Retina (tissue), 1 donor: ENCODE measurements at places on chromosomes 7 and 10.
A peak's percentile ranks its signal among the peaks of the same experiment; 100 is the strongest.

DNA sequence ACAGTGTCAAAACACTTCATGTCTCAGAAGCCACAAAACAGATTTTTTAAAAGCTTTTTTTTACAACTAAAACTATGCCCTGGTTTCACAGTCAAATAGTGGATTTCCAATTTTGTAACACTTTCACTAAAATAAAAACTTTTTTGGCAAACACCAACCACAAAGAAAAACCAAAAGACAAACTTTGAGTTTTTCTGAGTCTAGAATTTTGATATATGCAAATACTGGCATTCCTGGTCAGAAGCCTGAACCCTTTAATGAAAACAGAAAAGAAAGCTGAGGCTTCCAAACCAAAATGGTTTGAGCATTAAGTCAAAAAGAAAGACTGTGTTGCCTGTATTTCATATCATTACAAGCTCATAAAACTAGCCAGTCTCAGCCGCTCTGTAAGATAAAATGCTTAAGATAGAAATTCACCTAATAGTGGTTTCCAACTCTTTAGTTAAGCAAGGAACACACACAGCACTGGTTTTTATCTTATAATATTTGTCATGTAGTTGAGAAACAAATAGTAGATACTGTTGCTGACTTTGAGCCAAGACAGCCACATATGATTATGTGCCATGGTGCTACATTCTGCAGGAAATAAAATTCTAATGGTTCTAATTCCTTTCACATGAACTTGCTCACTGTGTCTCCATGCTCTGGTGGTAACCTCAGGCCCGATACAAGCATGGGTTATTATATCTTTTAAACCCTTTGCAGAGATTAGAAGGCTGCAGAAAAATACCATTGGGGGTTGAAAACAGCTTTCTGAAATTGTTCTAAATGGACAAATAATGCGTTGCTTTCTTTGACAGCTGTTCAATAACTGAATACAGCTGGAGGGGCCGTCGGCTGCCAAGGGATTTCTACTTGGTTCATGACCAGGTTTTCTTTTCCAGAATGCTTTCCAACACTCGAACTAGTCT, 49.4 kb downstream of the FAM171A1 start:
- no peak for DNase-seq

- DNase-seq = peak; percentile 77
Observed at GRCh38 chr10:100009793-100010676, at the start of gene DNMBP. Gene DNMBP, minus strand, starts transcription at chr10:100009947. Its CDS starts 37,823 bp downstream, at chr10:99972124.

DNA sequence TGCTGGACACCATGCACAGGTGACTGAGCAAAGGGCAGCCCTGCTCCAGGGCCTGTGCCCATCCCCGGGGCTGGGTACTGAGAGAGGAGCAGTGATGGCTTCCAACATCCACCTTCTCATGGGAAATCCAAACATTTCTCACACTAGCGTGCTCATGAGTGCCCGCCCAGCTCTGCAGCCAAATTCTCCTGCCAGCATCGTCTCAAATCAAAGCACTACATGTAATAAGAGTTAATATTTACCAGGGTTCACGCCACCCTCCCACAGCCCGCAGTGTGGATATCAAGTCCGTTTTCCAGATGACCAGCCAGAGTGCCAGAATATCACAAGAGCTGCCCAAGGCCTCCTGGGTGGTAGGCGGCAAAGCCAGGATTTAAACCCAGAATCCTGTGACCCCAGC, 12.1 kb downstream of the IL15RA start:
- DNase-seq = no peak

DNA sequence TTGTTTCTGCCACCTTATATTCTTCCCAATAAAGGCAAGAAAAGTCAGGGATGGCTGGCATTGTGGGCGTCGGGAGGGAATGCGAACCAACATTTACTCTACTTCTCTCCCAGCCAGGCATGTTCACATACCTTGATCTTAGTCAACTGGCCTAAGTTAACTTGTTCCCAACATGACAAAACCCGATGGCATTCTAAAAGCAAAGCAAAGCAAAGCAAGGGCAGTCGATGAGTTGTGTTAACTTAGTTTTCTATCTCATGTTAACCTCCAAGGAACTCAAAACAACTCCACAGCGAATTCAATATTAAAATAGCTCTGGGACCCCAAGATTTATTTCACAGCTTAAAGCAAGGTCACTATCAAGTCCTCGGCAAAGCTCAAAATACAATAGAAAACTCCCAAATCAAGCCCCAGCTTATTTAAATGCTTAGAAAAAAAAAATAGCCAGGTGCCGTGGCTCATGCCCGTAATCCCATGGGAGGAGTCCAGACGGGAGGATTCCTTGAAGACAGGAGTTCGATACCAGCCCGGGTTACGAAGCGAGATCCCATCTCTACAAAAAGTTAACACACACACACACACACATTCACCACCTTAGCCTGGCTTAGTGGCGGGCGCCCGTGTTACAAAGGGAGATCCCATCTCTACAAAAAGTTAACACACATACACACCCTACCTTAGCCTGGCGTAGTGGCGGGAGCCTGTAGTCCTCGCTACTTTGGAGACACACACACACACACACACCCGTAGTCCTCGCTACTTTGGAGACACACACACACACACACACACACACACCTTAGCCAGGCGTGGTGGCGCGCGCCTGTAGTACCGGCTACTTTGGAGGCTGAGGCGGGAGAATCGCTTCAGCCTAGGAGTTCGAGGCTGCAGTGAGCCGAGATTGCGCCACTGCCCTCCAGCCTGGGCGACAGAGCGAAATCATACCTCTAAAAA, 901 bp upstream of the CCNY start:
- no peak for DNase-seq

DNA sequence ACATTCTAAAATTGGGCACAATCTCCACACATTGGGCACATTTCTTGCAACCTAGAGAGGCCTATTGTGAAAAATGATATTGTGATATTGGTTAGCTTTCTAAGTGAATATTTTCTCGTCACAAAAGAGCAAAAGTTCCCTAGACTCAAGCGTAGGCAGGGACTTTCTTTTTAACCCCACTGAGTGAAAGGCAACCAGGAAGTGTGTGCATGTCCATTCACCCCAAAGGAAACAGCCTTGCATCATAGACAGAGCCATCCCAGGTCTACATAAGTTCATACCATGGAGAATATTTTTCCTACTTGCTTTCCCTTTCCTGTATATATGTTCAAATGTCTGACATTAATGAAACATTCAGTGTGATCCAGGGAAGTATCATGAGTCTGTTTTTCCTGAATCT, 84.2 kb upstream of the AGBL3 start:
- DNase-seq = no peak

DNA sequence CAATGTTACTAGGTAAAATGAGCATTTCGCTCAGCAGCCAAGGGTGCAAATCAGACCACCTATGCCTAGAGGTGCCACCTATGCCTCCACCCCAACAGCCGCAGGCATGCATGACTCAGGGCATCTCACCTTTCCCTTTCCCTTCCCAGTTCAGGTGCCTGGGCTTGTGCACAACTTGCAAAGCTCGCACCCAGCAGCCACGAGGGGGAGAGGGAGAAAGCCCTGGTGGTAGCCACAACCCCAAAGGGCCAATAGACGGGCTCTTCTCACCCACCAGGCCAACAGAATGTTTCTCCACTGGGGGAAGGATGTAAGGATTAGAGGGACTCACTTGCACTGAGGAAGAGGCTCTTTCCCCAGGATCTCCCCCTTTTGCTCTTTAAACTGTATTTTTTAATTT, 462.3 kb upstream of the PCDH15 start:
- DNase-seq = no peak

- DNase-seq = no peak
Observed at GRCh38 chr7:30915751-30916150, 4.1 kb downstream of the AQP1 start.

GRCh38 chr10:62165803-62166202, 102.8 kb downstream of the RTKN2 start:
- DNase-seq = no peak

DNA sequence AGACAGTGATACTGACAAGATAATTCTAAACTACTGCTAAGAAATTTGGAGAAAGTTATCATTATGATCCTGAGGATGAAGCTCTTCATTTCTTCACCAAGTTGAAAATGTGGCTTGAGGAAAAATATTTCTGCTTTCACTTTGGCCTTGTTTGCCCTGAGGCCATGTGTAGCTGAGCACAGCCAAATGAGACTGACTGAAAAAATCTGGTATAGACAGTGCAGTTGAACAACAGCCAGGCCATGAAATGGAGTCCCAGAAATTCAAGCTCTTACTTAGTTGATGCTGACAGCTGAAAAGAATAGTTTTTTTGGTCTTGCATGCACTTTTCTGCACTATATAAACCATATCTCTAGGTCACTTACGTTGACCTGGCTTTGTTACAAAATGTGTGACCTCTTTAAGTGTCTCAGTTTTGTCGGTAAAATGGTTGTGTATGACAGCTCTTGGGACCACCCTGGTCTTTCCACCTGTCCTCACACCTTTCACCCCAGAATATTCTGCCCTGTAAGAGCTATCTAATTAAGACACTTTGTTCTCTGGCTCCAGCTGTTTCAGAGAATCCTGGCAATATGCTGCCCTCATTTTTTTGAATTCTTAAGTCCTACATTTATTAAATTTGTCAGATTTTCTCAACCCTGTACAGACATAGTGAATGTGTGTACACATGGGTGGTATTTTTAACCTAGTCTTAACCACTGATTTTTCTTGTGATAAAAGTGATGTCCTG, 91.3 kb downstream of the CD36 start:
- no peak for DNase-seq

DNA sequence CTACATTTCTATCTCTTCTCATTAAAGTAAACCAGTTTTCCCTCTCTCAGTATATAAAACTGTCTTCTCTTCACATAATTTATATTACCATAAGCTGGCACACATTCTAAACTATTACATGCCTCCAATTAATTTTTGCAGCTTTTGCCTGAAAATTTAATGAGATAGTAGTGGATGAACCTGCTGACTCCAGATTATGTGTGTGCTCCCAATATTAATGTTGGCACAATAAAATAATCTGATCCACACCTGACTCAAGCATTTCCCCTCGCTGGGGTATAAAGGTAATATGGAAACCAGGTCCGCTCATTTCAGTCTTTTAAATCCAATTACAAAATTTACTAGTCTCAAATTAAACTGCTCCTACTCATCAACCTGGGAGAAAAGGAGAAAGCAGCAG, 63.4 kb downstream of the CTBP2 start:
- DNase-seq = no peak

GRCh38 chr10:5760515-5760914, 52.7 kb downstream of the GDI2 start:
- no peak for DNase-seq

GRCh38 chr7:5077740-5078139, 32.1 kb downstream of the RBAK start:
- no peak for DNase-seq
